ENCODE measurements at places on chromosomes 11 and 22. TPM values are rescaled to one million over a fixed set of nuclear protein-coding genes. Genes with fewer than 3 reads are reported as not detected.
A peak's percentile ranks its signal among the peaks of the same experiment; 100 is the strongest.

KRTAP5-8 gene
- not detected for total RNA-seq

NEFH gene
- total RNA-seq, result 27.1 TPM

PGGHG gene
- total RNA-seq, result 14.4 TPM

DNA sequence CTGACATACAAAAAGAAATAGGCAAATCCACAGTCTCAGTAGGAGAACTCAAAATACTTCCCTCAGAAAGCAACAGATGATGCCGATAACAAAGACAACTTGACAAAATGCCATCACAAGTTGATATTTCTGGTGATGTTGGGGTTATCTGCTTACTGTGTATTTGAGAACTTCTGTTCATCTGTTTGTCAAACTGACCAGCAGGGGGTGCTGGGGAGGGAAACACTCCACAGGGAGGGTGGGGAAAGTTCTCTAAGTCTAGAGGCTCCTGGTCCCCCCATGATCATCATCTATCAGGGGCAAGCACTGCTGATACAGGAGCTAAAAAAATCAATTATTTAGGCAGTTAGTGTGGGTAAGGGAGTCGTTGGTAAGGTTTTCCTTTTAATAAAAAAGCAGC is 19.2 kb downstream of the GLYATL1 start:
- peak; percentile 36 for DNase-seq

DNA sequence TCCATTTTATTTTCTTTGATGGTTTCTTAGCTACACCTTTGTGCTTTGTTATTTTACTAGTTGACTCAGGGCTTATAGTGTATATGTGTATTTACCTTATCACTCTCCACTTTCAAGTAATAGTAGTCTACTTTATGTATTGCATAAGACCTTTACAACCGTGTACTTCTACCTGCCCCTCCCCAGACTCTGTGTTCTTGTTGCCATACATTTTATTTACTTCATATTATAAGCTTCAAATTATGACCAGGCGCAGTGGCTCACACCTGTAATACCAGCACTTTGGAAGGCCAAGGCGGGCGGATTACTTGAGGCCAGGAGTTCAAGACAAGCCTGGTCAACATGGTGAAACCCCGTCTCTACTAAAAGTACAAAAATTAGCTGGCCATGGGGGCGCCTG is 28.2 kb upstream of the CTSD start:
- no peak for DNase-seq

DNA sequence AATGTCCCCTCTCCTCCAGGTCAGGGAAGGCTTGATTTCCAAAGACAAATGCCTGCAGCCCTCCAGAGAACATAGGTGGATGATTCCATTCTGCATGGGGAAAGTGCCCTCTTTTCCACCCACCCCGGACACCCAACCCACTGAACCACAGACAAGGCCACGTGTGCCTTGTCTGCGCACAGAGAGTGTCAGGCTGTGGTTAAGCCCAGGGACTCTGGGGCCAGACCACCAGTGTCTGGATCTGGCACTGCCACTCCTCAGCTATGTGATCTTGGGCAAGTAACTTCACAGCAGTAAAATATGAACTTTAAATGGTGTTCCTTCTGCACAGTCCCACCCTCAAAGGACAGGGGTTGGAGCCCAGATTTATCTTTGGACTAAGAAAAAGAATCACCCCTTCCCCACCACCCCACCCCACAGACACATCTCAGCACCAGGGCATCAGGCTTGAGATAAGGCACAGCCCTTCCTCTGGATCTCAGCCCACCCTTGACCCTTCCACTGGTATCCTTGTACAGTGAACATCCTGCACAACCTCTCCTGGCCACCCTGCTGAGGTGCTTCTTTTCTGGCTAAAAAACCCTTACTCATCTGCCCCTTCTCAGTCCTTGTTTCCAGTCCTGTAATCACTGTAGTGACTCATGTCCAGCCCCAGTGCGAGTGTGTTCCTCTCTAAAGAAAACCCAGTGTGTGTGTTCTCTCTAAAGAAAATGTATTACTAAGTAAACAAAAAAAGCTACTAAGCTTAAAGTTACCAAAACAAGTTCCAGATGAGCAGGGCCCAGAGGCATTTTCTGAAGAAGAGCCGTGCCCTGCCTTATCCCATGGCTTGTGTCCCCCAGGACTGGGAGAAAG is 1.9 kb upstream of the PTGDR2 start:
- DNase-seq, result no peak

GRCh38 chr22:44024288-44024921 is at the start of gene PARVB:
TSS of gene PARVB (plus strand) at chr22:44024302. CDS start at chr22:44024340, 38 bp downstream.
- peak; percentile 33 for DNase-seq

GRCh38 chr11:127066401-127067090 is 66.0 kb upstream of the KIRREL3 start:
- DNase-seq, result no peak

DNA sequence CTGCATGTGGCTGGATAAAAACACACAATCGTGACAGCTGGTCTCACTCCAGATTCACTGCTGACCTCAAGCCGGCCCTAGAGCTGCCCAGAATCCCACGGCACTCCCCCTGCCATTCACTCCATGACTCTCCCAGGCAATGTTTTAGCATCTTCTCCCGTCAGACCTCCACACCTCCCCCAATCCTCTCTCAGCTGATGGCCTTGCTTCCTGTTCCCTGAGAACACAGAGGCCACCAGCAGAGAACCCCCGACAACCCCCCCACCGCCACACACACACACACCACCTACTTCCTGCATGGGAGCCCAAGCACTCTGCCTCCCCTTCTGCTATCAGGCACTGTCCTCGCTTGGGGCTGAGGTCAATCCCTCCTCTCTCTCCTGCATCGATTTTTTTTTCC is 9.3 kb downstream of the TNKS1BP1 start:
- DNase-seq, result no peak
